IPS-NIHi11 (cell line): ENCODE measurements at places on chromosomes 11 and 22.

DNA sequence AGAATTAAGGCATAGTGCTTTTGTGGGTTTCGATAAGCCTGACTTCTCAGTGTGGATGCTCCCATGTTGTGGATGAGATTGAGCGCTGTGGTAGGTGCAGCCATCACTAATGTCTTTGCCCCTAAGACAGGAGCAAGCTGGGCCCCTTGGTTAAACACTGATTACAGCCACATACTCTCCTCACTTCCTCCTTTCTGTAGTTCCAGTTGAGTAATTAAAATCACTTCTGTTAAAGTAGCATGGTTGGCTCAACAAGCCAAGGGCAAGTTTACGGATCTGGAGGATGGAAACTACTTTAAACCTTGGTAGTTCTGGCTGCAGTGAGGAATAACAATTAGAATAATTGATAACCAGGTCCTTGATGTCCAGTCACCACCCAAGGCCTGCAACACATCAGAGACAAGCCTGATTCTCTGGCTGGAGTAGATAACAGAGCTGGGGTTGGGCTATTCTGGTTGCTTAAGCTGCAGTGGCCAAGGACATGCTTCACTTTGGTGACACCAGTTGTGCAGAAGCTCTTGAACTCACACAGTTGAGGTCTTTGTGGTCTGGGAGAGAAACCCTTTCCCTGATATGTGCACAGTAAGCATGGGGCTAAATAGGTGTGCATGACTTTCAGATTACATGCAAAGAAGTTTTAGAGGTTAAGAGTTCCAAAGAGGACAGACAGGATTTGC lies 81.3 kb downstream of the KIRREL3 start:
- DNase-seq: no peak

DNA sequence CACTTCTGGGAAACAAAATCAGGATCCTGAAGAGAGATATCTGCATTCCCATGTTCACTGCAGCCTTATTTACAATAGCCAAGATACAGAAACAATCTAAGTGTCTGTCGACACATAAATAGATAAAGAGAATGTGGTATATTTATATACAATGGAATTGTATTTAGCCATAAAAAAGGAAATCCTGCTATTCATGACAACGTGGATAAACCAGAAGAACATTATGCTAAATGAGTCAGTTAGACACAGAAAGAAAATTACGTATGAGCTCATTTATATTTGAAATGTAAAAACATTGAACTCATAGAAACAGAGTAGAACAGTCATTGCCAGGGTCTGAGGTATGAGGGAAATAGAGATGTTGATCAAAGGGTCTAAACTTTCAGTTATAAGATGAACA lies 6.1 kb downstream of the MRPL17 start:
- DNase-seq: no peak

GRCh38 chr11:116404462-116404798 lies 368.4 kb downstream of the BUD13 start:
- no peak for DNase-seq

DNA sequence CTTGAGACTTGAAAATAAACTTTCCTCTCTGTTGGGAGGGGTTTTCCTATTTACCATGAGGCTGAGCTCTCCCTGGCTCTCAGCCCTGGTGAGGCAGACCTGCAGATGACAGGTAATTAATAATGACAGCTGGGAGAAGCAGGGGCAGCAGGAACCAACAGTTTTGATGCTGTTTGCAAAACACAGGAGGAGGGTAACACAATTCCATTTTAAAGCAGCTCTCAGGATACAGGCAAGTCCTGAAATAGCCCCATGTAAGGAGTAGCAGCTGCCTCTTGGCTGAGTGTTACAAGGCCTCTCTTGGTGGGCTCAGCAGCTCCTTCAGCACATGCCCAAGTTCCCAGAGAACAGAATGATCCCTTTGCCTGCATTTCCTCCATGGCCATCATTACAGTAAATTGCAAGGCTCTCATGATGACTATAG lies 13.3 kb downstream of the PARVA start:
- DNase-seq: no peak

GRCh38 chr11:61588728-61589191 lies 7.9 kb upstream of the SYT7 start:
- no peak for DNase-seq

GRCh38 chr22:34000879-34001526 lies 80.7 kb upstream of the LARGE1 start:
- DNase-seq: no peak

GRCh38 chr22:42069801-42070516 lies 653 bp downstream of the NAGA start:
- DNase-seq: no peak
